ENCODE measurements at places on chromosomes 16 and 17.

GRCh38 chr16:84278968-84279367 lies 15.7 kb upstream of the WFDC1 start:
- DNase-seq, result no peak

GRCh38 chr17:28368306-28368831 lies 1.7 kb downstream of the VTN start:
- DNase-seq, result no peak

- no peak for DNase-seq
Observed at GRCh38 chr17:5986644-5987043, 83.5 kb upstream of the WSCD1 start.

DNA sequence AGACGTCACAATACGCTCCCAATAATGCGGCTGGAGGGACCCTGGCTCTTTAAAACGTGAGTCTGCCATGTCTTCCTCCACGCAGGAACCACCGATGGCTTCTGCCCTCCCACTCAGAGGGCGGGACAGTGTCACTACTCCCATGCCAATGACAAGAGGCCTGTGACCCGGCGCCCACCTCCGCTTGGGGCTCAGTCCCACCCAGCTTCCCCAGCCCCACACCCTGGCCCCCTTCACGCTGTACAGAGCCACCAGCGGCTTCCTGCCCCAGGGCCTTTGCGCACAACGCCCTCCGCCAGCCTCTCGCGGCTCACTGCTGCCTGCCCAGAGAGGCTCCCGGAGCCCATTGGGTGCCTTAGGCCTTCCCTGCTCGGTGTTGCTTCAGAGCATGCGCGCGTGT lies 29.5 kb upstream of the ZNF469 start:
- DNase-seq, result no peak

DNA sequence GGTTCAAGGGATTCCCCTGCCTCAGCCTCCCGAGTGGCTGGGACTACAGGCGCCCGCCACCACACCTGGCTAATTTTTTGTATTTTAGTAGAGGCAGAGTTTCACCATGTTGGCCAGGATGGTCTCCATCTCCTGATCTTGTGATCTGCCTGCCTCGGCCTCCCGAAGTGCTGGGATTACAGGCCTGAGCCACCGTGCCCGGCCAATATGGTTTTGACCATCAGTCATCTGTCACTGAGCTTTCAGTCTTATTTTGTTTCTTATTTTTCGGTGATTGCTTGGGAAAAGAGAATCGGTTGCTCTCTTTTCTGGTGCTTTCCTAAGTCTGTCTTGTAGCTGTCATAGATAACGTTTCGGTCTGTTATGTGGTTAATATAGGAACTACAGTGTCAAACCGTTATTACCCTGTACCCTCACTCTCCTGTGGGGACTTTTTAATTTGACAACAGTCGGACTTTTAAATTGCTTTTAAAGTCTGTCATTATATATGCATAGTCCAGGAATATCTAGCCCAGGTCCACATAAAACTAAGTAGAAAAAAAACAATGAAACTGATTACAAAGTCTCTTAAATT lies 453.4 kb downstream of the KCNJ18 start:
- DNase-seq, result no peak

DNA sequence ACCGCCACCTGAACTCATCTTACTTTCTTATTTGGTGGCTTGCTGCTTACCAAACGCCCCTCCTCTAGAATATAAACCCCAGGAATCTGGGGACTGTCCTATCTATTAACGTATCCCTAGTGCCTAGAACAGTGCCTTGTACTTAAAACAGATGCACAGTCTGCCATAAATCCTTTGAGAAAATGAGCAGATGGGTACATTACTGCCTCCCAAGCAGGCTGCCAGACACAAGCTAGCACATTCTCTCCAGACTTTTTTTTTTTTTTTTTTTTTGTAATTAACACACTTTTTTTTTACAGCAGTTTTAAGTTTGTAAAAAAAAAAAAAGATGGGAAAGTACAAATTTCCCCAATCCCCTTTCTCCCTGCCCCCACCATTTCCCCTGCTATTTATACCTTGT lies 57.3 kb upstream of the RPL38 start:
- no peak for DNase-seq

DNA sequence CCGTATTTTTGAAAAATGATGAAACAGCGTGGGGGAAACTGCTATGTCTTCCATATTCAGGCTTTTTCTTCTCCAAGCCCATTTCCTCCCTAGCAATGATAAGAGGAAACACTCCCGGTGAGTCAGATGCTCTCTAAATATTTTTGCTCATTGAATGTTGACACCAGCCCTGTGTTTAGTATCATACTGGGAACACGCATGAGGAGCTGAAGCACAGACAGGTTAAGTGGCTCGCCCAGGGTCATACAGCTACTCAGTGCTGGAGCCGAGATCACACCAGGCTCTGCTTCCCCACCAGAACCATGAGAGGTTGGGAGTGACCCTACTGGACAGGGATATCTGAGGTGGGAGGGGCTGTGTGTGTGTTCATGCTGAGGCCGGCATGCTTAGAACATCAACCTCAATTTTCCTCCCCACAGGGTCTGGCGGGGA lies 37.8 kb upstream of the ADGRG1 start:
- DNase-seq, result peak; percentile 35

- DNase-seq, result no peak
Observed at GRCh38 chr17:8477171-8477570, 41.5 kb downstream of the NDEL1 start.

DNA sequence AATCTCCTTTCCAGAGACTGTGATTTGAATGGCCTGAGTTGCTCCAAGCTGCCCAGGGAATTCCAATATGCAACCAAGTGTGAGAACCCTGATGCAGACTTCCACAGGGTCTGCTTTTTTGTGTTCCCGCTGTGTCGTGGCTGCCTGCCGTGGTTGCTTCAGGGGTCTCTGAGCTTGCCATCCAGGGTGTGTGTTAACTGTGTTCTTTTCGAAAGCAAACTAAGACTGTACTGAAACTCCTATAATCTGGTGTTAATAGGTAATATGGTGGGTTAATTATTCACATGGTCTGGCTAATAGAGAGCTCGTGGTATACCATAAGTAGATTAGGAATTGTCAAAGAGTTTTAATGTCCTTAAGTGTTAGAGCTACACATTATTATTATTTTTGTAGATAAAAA lies 20.7 kb downstream of the UBN1 start:
- no peak for DNase-seq

DNA sequence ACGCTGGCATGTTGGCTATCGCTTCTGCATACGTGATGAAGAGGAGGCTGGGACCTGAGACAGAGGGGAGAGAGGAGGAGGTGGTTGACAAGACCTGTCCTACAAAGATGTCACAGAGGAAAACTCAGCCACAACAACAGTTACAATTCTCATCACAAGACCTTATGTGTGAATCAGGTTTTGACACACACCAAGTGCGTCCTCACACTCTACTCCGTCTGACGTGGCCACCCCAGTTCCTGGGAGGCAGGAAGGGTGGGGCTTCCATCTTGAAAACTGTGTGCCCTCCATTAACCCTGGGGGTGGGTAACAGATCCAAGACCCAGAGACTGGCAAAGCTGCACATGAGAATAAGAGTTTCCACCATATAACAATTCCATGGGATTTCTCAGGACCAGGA lies 24.1 kb downstream of the SLC6A4 start:
- DNase-seq, result no peak

DNA sequence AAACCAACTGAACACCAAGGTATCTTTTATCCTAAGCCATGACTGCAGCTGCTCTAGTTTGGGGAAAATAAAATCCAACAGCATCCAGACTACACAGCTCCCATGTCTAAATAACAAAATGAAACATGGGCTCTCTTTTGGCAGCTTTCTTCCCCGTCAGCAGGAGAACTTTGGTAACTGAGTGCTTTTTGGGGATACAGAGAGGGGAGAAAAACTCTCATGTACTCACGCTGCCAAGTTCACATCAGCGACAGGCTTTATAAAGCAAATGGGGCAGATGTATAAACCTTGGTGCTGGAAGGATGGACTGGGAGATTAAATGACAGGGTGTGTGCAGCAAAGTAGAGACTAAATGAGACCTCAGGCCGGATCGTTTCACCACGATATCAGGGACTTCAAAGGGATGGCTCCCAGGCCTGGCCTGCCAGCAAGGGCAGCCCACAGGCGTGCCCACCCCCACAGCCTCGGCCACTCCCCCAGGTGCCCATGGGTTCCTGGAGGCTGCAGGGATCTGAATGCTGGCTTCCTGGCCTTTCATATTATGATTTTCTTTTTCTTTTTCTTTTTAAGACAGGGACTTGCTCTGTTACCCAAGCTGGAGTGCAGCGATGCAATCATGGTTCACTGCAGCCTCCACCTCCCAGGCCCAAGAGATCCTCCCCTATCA lies 174.6 kb downstream of the ZNF423 start:
- DNase-seq, result no peak

- no peak for DNase-seq
Observed at GRCh38 chr17:48215583-48216139, 108.1 kb downstream of the SNX11 start.

DNA sequence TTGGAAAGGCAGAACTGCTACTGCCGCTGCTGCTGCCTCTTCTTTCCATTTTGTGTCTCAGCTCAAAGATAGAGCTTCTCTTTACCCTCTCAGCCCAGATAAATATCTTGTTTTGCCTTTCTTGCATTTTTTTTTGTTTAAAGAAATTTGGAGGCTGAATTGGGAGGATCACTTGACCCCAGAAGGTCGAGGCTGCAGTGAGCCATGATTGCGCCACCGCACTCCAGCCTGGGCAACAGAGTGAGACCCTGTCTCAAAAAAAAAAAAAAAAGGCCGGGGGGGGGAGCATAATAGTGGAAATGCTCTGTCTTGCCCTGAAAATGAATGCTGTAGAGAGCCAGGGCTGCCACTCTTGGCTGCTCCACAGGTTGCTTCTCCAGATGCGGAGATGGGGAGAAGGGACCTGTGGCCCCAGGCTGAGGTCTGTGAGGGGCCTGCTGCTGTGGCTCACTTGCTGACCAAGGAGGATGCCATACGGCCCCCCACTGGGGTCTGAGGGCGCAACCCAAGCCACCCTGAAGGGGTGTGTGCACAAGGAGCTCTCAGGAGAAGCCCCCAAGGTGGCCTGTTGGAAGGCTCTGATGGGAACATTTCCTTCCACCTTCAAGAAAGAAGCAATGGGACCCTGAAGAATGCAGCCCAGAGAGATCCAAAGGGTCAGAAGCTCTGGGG lies 21.5 kb upstream of the G6PC1 start:
- DNase-seq, result no peak

- no peak for DNase-seq
Observed at GRCh38 chr16:14369734-14370598, 260.1 kb downstream of the PARN start.

DNA sequence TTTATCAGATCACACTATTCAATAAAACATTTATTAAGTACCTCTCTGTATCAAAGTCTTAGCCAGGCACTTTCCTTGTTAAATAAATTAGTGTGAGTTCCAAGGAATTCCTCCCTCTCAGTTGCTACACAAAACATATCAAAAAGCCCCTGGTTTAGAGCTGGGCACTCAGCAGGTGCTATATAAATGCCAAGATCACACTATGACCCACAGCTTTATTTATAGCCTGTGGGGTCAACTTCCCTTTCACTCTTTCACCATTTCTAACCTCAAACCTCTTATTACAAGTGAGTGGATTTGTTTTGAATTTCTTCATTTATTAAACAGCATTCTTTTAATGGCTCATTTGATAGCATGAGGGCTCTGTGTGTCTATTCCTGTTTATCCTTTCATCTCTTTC lies 112.6 kb upstream of the MPHOSPH6 start:
- DNase-seq, result no peak
